ENCODE measurements at places on chromosomes 6 and 20. TPM values are rescaled to one million over a fixed set of nuclear protein-coding genes. Genes with fewer than 3 reads are reported as not detected.

STMND1 gene
- 1.3 TPM for total RNA-seq

SAMD10 gene
- 3.4 TPM for total RNA-seq

NOTCH4 gene
- total RNA-seq = 6.0 TPM

CNKSR3 gene
- 19.0 TPM for total RNA-seq

SMLR1 gene
- total RNA-seq = 0.08 TPM

ADGB gene
- total RNA-seq = not detected

MOCS1 gene
- 11.5 TPM for total RNA-seq

DSTN gene
- total RNA-seq = 192 TPM

CAP2 gene
- total RNA-seq = 3.3 TPM

NKX2-2 gene
- total RNA-seq = 3.5 TPM

C6orf15 gene
- total RNA-seq = not detected

HTR1E gene
- total RNA-seq = not detected

TFAP2D gene
- total RNA-seq = not detected

UBD gene
- 5.2 TPM for total RNA-seq

GGT7 gene
- 13.4 TPM for total RNA-seq

DST gene
- total RNA-seq = 149 TPM

EYA2 gene
- total RNA-seq = 3.2 TPM

TMEM217 gene
- 0.19 TPM for total RNA-seq

Data from pancreas (tissue), 10 donors.